ENCODE measurements at places on chromosomes 6 and 20.

GRCh38 chr20:20083807-20084206 is 31.5 kb downstream of the CFAP61 start:
- no peak for DNase-seq

- DNase-seq: no peak
Observed at GRCh38 chr6:126180585-126180984, 159.3 kb upstream of the CENPW start.

- no peak for DNase-seq
Observed at GRCh38 chr20:63809856-63810255, 21.2 kb downstream of the ZBTB46 start.

DNA sequence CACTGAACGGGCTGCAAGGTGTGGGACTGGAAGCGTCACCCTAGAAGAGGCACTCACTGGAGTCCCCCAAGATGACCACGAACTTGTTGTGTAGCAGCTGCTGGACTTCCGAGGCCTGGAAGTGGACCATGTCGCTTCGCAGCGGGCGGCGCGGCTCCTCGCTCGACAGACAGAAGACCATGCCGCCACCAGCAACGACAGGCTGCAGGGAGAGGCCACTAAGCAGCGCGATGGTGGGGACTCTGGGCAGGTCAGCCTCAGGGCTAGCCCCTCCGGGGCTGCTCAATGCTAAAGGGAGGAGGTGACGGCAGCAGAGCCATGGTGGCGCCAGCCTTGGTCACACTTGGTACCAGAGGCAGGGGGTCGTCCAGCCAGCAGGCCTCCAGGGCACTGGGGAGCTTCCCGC is 720 bp downstream of the PCED1A start:
- no peak for DNase-seq

DNA sequence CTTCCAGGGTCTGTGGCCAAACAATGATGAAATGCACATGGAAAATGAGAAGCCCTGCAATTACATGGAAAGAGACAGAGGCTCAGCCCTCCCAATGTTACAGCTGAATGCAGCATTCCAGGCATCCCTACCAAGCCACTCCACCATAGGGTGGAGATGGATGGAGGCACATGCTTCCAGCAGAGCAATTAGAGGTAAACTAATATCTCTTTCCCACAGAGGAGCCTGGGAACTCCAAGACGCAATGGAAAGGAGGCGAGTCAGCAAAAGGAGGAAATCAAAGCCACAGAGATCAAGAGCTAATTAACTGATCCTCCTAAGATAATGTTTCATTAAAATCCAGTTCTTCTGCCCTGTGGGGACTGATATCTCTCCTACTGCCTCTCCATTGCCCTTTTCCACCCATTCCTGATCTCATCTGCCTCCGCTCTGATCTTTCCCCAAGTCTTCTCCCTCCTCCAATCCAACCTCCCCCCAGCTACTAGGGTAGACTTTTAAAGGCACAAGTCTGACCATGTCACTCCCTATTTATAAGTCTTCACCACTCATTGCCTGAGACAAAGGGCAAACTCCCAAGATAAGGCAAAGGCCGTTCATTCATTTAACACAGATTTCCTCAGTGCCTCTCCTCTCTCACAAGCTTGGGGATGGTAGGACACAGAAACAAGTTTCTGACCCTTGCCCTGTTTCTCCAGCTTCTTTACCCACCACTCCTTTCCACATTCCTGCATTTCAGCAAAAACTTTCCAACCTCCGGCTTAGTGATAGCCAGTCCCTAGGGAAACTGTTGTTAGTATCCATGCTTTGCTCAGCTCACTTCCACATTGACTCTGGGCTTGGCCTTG is 14.3 kb upstream of the KCNB1 start:
- no peak for DNase-seq

All from effector CD4-positive, alpha-beta T cell (primary cell).